ENCODE measurements at places on chromosomes 1 and 21. TPM values are rescaled to one million over a fixed set of nuclear protein-coding genes. Genes with fewer than 3 reads are reported as not detected.

The OR10J1 gene
- total RNA-seq, result not detected

DNA sequence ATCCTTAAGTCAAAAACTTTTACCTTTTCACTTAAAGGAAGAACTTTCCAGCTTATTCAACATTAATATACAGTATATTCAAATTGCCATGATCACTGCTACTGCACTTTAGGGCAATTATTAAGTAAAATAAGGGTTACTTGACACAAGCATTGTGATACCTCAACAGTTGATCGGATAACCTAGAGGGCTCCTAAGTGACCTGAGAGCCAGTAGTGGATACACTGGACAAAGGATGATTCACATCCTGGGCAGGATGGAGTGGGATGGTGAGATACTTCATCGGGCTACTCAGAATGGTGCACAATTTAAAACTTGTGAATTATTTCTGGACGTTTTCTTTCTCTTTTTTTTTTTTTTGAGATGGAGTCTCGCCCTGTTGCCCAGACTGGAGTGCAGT lies 54.5 kb upstream of the PPM1J start:
- no peak for DNase-seq

The CCDC185 gene
- not detected for total RNA-seq

- DNase-seq, result no peak
Measured at GRCh38 chr1:181497870-181498269, 14.6 kb downstream of the CACNA1E start.

- no peak for DNase-seq
Measured at GRCh38 chr1:59985911-59986515, 59.4 kb upstream of the CYP2J2 start.

DNA sequence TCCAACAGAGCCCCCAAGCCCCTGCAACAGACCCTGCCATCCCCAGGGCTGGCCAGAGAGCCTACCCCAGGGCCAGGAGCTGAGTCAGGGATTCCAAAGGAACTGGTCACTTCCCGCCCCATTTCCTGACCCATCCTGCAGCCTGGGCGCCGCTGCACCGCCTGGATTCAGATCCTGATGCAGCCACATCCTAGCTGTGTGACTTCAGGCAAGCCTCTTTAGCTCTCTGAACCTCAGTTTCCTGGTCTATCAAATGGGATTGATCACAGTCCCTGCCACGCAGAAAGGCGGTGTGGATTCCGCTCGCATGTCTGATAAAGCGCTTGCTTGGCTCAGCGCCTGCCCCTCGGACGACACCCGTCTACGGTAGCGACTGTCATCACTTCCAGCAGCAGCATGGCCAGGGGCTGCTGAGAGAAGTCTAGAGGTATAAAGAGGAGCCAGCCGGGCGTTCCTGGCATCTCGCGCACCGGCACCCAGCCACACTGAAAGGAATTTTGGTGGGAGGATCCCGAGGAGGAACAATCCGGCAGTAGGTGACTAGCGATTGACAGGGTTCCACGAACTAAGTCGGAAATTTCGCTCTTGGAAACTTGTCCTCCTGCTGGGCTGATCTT lies 10.1 kb downstream of the EPHA2 start:
- DNase-seq, result peak; percentile 64

Data from thoracic aorta (tissue), 2 donors.